ENCODE measurements at places on chromosomes 6 and 20. TPM values are rescaled to one million over a fixed set of nuclear protein-coding genes. Genes with fewer than 3 reads are reported as not detected.

DNA sequence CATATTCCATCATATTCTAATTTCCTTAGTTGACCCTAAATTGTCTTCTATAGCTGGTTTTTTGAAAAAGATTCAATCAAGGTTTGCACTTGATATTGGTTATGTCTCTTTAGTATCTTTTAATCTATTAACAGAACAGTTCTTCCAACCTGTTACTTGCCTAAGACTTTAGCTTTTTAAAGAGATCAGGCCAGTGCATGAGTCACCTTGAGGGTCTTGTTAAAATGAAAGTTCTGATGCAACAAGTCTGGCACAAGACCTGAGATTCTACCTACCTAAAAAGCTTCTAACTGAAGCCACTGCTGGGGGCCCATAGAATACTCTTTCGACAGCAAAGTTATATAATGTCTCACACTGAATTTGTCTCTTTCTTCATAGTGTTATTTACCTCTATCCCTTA lies 3.2 kb downstream of the USP45 start:
- DNase-seq: no peak

The BIRC7 gene
- polyA plus RNA-seq: not detected

The MYCT1 gene
- polyA plus RNA-seq: 19.5 TPM

The RIMS1 gene
- 0.40 TPM for polyA plus RNA-seq

Data from hindlimb muscle (tissue), 1 donor.